ENCODE measurements at places on chromosomes 11 and 22. TPM values are rescaled to one million over a fixed set of nuclear protein-coding genes. Genes with fewer than 3 reads are reported as not detected.
A peak's percentile ranks its signal among the peaks of the same experiment; 100 is the strongest.

- no peak for DNase-seq
Observed at GRCh38 chr11:68549789-68550484, 89.4 kb downstream of the PPP6R3 start.

DNA sequence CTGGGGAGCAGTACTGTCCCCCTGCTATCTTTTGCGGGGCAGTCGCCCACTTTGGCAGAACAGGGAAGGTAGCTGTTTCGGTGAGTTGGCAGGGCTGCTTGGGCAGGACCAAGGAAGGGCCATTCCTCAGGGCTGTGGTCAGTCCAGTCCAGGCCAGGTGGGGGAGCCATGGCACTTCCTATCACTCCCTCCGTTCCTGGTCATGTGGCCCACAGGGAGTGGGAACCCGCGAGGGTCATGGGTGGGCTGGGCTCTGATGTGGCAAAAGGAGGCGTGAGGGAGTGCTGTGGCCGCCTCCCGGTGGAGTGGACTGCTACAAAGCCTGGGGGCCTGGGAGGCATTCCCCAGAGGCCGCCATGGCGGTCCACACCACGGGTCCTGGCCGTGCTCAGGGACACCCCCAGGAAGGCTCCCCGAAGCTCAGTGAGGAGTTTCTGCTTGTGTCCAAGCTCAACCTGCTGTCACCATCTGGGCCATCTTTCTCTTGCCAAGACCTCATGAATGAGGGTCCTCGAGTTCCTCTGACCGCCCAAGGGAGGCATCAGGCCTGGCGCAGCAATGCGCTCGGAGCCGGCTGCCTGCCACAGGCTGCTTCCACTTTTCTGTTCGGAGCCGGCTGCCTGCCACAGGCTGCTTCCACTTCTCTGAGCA, 11.9 kb downstream of the CHID1 start:
- DNase-seq = no peak

DNA sequence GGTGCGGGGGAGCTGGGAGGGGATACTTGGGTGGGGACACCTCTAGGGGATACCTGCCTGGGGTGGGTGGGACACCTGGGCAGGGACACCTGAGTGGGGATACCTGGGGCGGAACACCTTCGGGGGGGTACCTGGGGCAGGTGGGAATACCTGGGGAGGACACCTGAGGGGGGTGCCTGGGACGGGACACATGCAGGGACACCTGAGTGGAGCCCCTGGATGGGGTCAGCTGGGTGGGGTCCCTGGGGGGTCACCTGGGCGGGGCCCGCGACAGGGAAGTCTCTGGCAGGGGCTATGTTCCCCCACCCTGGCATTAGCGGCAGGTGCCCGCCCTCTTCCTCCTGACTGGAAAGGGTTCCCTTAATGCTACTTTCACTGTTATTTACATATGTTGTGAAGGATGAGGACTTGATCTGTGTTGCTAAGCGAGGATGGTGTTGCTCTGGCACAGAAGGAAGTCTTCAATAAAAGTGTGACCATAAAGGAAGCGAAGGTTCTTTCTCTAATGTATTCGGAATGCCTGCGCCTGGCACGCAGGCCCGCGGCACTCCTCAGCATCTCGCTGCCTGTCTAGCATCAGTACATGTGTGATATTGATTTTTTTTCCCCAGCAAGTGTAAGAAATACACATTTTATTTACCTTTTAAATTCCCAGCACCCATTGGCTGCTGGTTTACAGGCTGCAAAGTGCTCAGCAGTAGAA, 801.7 kb downstream of the BRD1 start:
- no peak for DNase-seq

DNA sequence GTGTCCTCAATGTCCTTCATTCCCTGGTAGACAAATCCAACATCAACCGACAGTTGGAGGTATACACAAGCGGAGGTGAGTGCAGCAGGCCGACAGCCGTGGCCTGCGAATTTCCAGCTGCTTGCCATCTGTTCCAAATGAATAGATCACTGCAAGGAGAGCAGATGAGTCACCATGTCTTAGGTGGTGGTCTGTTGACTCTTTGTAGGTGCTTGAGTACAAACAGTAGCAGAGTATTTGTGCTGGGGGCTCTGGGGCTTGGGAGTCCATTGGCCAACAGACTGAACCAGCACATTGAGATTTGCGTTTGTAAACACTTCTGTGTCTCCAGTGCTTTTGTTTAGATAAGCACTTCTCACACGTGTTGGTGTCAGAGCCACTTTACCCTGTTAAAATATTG, 21.1 kb downstream of the EIF3L start:
- DNase-seq = no peak

DNA sequence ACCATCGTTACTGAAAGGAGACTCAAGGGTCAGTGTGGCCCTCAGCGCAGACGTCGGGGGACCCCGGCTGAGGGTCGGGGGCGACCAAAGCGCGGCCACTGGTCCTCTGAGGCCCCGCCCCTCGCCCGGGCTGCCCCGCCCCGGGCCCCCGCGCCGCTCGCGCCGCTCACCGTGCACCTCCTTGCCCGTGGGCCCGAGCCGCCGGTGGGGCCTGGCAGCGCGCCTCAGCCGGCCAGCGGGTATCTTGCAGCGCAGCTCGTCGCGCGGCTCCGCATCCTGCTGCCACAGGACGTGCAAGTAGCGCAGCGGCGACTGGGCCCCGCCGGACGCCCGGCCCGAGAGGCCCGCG, 419 bp downstream of the ANKRD54 start:
- no peak for DNase-seq

MICALL1 gene
- total RNA-seq = 33.6 TPM

COPB1 gene
- 254 TPM for total RNA-seq

OR8G5 gene
- not detected for total RNA-seq

DNA sequence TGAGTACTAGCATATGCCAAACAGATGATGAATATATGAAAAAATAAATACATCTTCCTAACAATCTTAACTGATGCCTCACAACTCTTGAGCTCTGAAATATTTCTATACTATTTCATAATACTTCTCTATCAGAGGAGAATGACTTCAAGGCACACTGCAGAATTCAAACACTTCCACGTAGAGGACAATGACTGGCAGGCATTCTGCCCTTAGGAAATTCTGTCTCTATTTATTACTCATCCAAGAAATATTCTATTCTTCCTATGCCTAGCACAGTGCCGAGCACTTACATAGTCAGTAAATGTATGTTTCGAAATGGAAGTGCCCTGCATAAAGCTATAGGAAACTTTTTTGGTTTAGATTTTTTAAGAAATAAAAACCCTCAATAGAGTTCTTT, 809.1 kb downstream of the DLG2 start:
- DNase-seq = no peak

- DNase-seq = no peak
Observed at GRCh38 chr11:45906096-45906682, 882 bp downstream of the FREY1 start.

GGTLC2 gene
- not detected for total RNA-seq

MS4A6E gene
- not detected for total RNA-seq

MCHR1 gene
- not detected for total RNA-seq

GRCh38 chr22:33896154-33896553, 24.1 kb downstream of the LARGE1 start:
- no peak for DNase-seq

DNA sequence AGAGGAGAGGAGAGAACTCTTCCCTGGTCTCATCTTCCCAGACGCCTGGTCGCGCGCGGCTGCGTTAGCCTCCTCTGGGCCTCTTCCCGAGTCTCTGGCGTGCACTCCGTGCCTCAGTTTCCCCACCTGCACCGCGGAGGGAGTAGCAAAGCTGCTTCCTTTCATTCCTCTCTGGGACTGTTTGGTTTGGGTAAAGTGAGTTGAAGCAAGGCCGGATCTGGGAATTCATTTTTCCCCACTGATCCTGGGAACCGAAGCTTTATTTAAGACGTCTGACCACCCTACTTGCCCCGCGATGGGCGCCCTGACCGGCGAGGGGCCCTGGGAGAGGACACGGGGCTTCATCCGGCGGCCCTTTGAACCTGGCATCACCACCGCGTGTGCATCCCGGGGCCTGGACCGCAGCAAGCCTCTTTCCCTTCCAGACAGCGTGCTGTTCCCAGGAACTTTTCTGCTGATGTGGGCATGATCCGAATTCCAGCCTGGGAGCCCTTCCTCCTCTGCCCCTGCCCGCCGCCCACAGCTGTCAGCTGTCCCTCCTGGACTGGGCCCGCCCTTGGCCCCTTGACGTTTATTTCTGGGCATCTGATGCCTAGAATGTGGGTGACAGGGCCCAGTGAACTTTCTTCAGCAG, 758 bp downstream of the LDLRAD3 start:
- DNase-seq = peak; percentile 21

OR8J1 gene
- total RNA-seq = not detected

DNA sequence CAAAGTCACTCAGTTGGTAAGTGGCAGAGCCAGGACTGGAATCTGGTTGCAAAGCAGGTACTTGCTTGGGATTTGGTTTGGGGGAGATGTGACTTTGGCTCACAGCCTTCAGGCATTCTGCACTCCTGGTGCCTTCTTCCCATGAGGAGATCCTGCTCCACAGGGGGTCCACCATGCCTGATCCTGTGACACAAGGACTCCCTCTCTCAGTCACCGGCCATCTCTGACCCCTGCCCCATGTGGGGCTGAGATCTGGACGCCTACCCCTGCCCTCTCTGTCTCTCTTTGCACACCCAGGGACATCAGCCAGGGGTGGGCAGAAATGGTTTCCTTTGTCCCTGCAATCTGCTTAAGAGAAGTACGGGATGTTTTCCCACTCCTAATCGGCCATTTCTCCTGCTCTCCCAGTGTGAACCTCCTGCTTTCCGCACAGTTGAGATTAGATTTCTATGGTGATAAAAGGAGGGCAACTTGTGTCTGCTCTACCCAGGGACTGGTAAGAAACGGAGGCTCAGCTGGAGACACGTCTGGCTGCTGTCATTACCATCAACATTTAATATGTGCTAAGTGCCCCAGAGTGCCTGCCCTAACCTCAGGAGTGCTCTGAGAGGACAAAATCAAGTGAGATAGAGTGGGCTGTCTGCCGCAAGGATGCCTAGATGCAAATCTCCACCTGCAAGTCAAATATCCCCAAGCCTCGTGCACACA, 11.1 kb upstream of the FXYD6 start:
- no peak for DNase-seq

- DNase-seq = no peak
Observed at GRCh38 chr11:44065161-44065661, 859 bp upstream of the ACCS start.

MB gene
- total RNA-seq = 2.3 TPM

DNA sequence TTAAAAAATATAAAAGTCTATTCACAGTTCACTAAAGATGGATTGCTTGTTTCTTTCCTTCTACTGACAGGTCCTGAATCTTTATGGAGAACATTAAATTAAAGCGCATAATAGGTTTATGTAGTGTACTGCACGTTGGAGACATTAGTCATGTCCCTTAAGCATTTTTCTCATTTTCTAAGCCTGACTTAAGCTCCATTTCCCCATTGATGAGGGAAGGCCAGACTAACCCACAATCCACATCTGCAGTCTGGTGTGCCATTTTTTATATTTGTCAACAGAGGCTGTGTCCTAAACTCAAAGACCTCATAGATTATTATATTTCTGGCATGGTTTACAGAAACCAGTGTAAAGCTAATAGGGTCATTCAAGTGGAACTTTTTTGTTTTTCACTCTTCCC, 39.9 kb downstream of the CADM1 start:
- peak; percentile 21 for DNase-seq

PGGHG gene
- total RNA-seq = 0.42 TPM
